Bladder microvascular endothelial cell (primary cell): ENCODE measurements at places on chromosomes 6 and 20. TPM values are rescaled to one million over a fixed set of nuclear protein-coding genes. Genes with fewer than 3 reads are reported as not detected.

The POPDC3 gene
- total RNA-seq: 0.49 and 0.82 TPM in 2 replicates

The HMGCLL1 gene
- not detected in 2 replicates for total RNA-seq

The SIRPG gene
- not detected in 2 replicates for total RNA-seq

The COL19A1 gene
- total RNA-seq: not detected in 2 replicates

The HTR1E gene
- total RNA-seq: not detected in 2 replicates

The HNF4A gene
- total RNA-seq: under 0.01 TPM in 1 of 2 replicates, not detected in the other

The TAPBP gene
- total RNA-seq: 67.3 and 138 TPM in 2 replicates

The BPIFB1 gene
- total RNA-seq: not detected in 2 replicates

The ZBTB12 gene
- total RNA-seq: 1.1 and 5.7 TPM in 2 replicates

The SLC17A2 gene
- total RNA-seq: not detected in 2 replicates

The TAF8 gene
- total RNA-seq: 12.8 and 19.7 TPM in 2 replicates

The EYS gene
- not detected in 2 replicates for total RNA-seq

The MYL9 gene
- total RNA-seq: 3.2 and 4.3 TPM in 2 replicates

The EYA4 gene
- total RNA-seq: 0.25 TPM in 1 of 2 replicates, not detected in the other
